ENCODE measurements at places on chromosomes 1 and 21. TPM values are rescaled to one million over a fixed set of nuclear protein-coding genes. Genes with fewer than 3 reads are reported as not detected.

Gene RAD54L
- 11.1 TPM for total RNA-seq

Gene COL11A1
- total RNA-seq: 121 TPM

Gene CTNNBIP1
- 24.2 TPM for total RNA-seq

Gene TMEM52
- 0.11 TPM for total RNA-seq

Gene TDRD5
- total RNA-seq: under 0.01 TPM

Gene S100A8
- total RNA-seq: not detected

Gene ERICH3
- not detected for total RNA-seq

Gene AMY2B
- 7.1 TPM for total RNA-seq

Gene FAAH
- 1.00 TPM for total RNA-seq

Gene KLHDC8A
- not detected for total RNA-seq

Gene ELAPOR1
- 0.50 TPM for total RNA-seq

Gene ZNF648
- total RNA-seq: not detected

Gene F5
- not detected for total RNA-seq

Gene RGS13
- not detected for total RNA-seq

Gene KRTAP10-7
- not detected for total RNA-seq

Gene CFAP126
- not detected for total RNA-seq

Measured in uterine smooth muscle cell (primary cell).